ENCODE measurements at places on chromosomes 2 and 18. TPM values are rescaled to one million over a fixed set of nuclear protein-coding genes. Genes with fewer than 3 reads are reported as not detected.

The INHBB gene
- 12.4 TPM for total RNA-seq

The RIT2 gene
- total RNA-seq = not detected

The SLC4A1AP gene
- total RNA-seq = 15.1 TPM

The CTAGE1 gene
- total RNA-seq = not detected

The CENPA gene
- total RNA-seq = 1.9 TPM

The CAPN14 gene
- total RNA-seq = 0.53 TPM

The EPB41L3 gene
- total RNA-seq = 37.0 TPM

The HDHD2 gene
- 24.3 TPM for total RNA-seq

- no peak for DNase-seq
Observed at GRCh38 chr2:153235516-153235915, 243.0 kb downstream of the RPRM start.

DNA sequence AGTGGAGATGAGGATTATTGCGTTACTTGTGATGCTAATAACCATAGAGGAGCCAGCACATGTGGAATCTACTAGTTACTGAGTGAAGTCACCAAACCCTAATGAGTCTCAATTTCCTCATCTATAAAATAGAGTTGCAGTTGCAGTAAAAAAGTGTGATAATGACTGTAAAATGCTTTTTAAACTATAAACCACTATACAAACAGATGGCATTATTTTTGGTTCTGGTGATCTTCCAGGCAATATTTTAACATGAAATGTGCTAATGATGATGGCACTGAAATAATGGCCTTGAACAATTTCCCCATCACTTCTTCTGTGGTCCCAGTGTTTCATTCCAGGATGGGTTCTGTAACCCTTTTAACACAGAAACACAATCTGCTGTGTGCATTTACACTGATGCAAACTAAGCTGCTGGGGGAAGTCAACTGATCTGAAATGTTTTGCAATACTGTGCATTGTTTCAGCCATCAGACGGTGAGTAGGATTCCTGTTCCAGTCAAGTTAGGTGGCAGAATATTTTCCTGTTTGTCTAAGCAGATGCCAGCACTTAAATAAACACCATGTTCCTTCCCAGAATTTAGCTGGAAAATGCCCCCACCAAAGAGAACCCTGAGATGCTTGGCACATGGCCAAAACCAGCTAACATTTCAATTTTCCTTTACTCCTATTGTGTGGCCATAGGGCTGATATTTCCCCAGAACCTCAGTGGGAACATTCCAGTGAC lies 52.6 kb downstream of the TACR1 start:
- no peak for DNase-seq

- DNase-seq = no peak
Observed at GRCh38 chr18:37537868-37538525, 27.6 kb downstream of the CELF4 start.

GRCh38 chr2:34188464-34189303 lies 589.6 kb upstream of the FAM98A start:
- DNase-seq = no peak

GRCh38 chr18:63909870-63910269 lies 2.1 kb downstream of the SERPINB10 start:
- no peak for DNase-seq

GRCh38 chr2:47354848-47355204 lies 48.1 kb upstream of the MSH2 start:
- DNase-seq = no peak

DNA sequence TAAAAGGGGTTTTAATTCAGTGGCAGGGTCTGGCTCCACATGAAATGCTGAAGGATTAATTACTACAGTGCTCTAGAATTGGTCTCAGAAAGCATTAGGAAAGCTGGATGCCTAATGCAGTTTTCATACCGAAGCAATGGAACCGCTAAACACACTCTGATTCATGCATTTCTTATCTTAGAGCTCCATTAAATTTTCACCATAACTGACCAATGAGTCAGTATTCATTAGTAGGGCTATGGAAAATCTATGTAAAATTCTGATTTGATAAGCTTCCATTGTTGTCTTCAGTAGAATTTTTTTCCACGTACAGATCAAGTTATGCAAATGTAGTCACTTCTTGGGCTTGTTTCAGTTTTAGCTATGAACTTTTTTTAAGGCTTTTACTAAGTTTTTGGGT lies 359.9 kb downstream of the ARHGAP15 start:
- DNase-seq = no peak

GRCh38 chr18:49021433-49022129 lies 70.8 kb upstream of the SMAD7 start:
- DNase-seq = no peak

GRCh38 chr2:946073-946948 lies 4.3 kb upstream of the SNTG2 start:
- DNase-seq = no peak

DNA sequence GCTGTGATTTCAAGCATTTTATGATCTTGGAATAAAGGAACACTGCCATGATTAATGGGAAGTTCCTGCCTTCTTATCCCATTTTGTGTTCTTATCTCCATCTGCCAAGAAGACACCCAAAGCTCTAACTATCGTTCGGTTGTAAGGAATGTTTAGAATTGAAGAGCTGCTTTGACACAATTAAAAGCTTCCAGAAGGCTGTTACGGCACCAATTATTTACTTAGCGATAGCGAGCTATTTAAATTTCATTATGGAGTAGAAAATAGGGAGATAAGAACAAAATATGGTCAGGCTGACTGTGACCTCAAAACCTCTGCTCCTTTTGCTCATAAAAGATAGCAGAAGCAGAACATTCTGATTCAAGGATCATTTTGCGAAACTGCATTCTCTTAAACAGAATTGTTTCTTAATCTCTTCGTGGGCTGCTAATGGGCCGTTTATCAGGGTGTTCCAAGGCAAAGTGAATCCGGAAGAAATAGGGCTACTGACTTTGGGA lies 101.6 kb downstream of the SLC4A3 start:
- DNase-seq = no peak

DNA sequence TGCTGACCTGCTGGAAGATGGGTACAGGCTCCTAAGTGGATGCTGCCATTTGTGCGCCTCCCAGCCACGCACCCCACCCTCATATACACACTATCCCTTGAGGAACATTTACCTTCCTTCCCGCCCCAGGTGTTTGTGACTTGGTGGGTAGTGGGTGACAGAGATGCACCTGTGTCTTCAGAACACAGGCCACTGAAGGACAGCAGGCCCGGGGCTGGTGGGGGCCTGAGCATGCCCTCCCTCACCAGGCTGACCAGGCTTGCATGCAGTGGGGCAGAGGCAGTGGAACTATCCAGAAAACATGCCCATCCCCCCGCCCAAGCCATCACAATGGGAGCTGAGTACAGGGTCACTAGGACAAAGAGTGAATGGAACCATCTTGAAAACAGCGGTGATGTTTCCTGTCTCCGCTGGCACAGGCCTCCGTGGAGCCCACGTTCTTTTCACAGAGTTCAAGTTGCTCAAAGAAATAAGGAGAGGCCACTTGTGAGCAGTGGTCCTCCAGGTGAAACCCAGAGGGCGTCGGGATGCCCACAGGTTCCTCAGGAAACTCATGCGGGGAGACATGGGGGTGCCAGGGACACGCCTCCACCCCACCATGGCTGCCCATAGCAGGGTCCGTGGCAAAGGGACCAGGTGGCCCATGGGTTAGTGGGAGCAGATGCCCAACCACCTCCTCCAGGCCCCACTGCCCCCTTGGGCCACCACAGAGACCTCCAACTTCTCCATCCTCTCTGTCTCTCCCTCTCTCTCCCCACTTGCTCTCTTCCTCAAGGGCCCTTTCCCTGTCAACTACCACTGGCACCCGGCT lies 90.9 kb downstream of the MALT1 start:
- peak; percentile 57 for DNase-seq

GRCh38 chr2:36357847-36358659 lies 2.5 kb downstream of the CRIM1 start:
- no peak for DNase-seq

DNA sequence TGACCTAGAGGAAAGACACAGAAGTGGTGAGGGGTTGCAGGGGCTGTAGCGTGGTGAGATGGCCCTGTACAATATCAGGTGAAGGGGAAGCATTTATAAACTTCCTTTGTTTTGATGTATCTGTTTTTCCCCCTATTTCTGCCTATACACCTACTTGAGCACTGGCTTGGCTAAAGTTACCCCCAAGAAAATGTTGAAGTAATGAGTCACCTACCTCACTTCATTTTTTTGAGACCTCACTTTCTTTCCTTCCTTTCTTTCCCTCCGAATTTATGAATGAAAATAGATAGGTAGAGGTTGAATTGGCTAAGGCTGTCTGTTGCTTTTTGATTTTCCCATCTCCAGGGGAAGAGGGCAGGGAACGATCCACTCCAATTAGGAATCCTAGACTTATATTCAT lies 231.1 kb upstream of the EPAS1 start:
- no peak for DNase-seq

DNA sequence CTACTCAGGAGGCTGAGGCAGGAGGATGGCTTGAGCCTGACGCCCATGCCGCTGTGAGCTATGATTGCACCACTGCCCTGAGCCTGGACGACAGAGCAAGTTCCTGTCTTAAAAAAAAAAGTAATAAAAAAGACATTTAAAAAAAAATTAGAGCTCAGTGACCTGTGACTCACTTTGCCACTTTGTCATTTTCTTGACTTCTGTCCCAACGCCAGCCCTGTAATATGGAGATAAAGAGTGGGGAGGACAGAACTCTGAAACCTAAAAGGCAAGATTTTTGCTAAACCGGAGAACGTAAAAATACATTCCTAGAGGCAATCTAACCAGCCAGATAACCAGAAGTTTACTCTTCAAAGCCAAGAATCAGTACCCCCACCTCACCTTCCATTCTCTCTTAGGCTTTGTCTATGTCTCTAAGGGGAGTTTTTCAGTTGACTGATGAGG lies 49.0 kb downstream of the PRKRA start:
- DNase-seq = no peak

DNA sequence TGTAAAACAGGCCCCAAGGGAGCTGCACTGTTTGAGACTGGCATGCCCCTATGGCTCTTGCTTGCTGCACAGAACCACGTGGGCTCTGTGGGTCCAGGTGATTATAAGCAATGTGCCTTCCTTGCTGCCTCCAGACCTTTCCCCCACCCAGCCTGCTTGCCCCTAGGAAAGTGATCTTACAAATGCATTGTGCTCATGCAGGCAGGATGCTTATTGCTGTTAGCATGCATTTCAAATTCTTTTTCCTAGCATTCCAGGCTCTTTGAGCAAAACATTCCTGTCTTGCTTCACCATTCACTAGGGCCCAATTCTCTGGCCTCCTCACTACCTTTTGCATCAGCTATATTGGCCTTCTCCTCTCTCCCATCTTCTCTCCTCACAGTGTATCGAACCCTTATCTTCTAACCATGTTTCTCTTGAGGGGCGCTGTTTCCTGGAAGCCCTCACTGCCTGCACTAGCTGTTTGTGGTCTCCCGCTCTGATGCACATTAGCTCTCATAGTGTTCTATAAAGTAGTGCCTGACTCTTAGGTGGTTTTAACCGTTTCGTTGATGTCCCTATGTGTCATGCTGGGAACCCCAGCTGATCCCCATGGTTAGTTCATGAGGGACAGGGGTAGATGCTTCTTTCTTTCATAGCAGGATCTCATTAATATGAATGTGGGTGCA lies 152.9 kb upstream of the EPAS1 start:
- no peak for DNase-seq

- DNase-seq = no peak
Observed at GRCh38 chr18:59719544-59720181, 22.4 kb upstream of the CCBE1 start.

DNA sequence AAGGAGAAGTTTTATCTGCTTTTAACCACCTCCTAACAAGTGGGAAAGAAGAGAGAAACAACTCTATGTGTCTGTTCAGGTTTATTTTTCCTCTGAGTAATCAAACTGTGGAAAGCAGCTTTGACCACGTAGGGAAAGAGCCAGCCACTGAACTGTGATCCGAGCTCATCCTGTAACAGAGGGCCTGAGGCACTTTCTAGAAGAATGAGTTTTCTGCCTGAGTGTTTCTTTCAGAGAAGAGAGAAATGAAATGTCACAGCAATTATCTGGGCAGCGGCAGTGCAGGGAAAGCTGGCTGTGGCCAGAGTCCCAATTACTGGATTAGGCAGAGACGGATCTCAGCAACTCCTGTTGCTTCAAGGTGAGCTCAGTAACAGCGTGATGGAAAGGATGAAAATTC lies 151.9 kb downstream of the CD226 start:
- DNase-seq = no peak

GRCh38 chr18:63192885-63193349 lies 126.7 kb downstream of the BCL2 start:
- DNase-seq = no peak

DNA sequence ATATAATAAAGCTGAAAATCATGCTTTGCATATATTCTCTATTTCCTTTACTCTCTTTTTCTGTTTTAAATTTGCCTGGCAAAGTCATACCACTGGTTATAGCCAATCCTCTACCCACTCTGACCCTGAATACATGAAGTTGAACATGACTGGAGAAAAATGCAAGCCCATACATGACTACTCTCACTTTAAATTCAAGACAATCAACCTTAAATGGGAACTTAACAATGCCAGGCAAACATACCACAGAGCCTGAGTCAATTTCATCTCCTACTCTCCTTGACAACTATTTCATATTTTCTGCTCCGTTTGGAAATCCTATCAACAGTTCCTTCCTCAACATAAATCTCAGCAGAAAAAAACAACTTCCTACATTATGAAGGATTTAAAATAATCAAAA lies 22.6 kb downstream of the RAD51AP2 start:
- no peak for DNase-seq

GRCh38 chr2:104945866-104946265 lies 92.0 kb downstream of the POU3F3 start:
- no peak for DNase-seq

DNA sequence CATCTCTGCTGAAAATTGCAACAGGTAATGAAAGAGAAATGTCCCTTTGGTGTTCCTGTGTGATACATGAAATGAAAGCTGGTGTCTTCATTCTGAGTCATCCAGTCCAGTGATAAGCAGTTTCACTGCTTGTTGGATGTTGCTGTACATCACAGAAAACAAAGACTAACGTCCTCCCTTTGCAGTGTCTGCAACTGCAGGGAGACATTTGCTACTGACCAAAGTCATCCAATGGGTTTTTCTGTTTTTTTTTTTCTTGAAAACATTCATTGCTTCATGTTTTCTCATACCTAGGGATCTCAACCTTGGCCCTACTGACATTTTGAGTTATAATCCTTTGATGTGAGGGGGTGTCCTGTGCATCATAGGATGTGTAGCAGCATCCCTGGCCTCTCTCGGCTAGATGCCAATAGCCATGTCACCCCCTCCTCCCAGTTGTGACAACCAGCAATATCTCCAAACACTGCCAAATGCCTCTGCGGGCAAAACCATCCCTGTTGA lies 63.6 kb upstream of the FZD5 start:
- no peak for DNase-seq

DNA sequence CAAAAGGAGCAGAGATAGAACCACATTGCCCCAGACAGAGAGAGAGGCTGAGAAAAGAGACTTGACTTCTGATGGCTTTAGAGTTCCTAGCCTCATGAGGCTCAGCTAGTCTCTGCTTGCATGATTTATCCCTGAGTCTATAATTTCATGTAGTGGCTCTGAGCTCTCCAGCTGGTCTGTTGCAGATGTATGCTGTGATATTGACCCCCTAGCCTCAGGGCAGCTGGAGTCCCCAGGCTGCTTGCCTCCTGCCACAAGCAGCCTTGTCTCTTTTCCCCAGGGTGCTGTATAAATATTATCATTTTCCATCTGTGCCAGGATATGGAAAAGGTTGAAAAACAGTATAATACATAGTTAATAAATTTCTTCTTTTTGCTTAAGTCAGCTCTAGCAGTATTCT lies 467.6 kb upstream of the CWC22 start:
- no peak for DNase-seq
